Activated CD8-positive, alpha-beta T cell treated with anti-CD3 and anti-CD28 coated beads, Interleukin-2, amount 10 ng/mL, durations not matched to agents 7 days and 5 days (primary cell): ENCODE measurements at places on chromosomes 7 and 10. TPM values are rescaled to one million over a fixed set of nuclear protein-coding genes. Genes with fewer than 3 reads are reported as not detected.

- DNase-seq = no peak
- peaks cover 75% of the 10 kb centered on the region for H3K36me3 ChIP-seq
- no peaks in the 10 kb centered on the region for H3K27me3 ChIP-seq
- H3K27ac ChIP-seq = peak overlapping the region; percentile 76
Measured at GRCh38 chr7:149202831-149203231, 7.5 kb downstream of the ZNF282 start.

DNA sequence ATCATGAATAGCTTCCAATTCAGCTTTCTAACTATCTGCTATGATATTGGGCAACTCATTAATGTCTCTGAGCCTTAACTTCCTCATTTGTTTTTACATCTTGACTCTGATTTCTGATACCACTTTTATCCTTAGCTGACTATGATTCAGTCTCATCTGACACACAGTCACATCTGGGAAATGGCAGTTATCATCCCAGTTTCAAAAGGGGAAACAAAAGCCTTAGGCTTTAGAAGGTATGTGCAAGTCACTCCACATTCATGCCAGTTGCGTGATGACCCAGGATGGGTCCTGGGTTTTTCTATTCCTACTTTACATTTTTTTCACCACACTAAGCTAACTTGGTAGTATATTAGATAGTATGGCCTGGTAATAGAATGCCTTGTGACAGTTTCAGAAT is 12.7 kb downstream of the SCIN start:
- H3K27ac ChIP-seq = no peak overlapping the region
- peaks cover 7% of the 10 kb centered on the region for H3K27me3 ChIP-seq
- DNase-seq = no peak
- H3K4me3 ChIP-seq = no peak overlapping the region
- no peaks in the 10 kb centered on the region for H3K4me1 ChIP-seq

The CLIP2 gene
- total RNA-seq = 1.7 TPM

GRCh38 chr10:101273330-101273729 is 44.1 kb upstream of the LBX1 start:
- H3K27me3 ChIP-seq = peaks cover 16% of the 10 kb centered on the region
- no peaks in the 10 kb centered on the region for H3K4me1 ChIP-seq
- no peak for DNase-seq
- no peaks in the 10 kb centered on the region for H3K36me3 ChIP-seq
- H3K27ac ChIP-seq = no peak overlapping the region

- H3K27ac ChIP-seq = no peak overlapping the region
- peaks cover 14% of the 10 kb centered on the region for H3K4me1 ChIP-seq
- H3K4me3 ChIP-seq = no peak overlapping the region
- H3K27me3 ChIP-seq = peaks cover 41% of the 10 kb centered on the region
- DNase-seq = no peak
- H3K36me3 ChIP-seq = peaks cover 29% of the 10 kb centered on the region
Measured at GRCh38 chr7:157507987-157508386, 171.2 kb downstream of the DNAJB6 start.
